ENCODE measurements at places on chromosomes 12 and 14.

DNA sequence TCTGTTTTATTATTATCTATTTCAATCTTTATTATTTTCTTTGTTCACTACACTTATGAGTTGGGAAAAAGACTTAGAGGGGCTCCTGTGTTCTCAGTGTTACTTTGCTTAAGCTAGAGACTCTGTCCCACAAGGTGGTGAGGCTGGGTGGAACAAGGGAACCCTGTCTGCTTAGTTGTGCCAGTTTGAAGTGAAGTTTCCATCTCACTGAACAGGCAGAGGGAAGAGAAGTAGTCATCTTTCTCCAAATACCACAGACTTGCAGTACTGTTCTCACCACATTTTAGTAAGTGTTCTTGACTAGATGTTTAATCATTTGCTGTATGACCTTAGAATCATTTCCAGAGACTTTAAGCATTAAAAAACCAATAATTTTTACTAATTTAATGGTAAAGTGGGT is 195.7 kb upstream of the NEDD1 start:
- no peak for DNase-seq

DNA sequence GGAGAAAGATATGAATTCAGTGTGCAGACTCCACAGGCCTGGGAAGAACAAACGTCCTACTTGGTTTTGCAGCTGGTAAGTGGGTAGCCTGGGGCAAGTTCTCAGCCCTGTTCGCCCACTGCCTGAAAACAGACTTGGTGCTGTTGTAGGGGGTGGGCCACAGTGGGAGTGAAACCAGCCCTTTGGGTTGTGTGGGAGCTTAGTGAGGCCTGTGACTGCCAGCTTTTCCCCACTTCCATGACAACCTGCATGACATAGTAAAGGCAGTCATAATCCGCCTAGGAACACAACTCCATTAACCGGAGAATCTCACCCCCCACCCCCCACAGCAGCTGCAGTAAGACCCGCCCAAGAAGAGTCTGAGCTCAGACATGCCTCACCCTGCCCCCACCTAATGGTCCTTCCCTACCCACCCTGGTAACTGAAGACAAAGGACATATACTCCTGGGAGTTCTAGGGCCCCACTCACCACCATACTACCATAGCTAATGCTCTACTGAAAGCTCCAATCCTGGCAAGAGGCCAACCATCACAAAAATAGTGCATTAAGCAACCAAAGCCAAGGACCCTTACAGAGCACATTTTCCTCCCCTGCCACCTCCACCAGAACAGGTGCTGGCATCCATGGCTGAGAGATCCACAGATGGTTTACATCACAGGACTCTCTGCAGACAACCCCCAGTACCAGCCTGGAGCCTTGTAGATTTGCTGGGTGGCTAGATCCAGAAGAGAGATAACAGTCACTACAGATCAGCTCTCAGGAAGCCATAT is 39.8 kb upstream of the LMNTD1 start:
- no peak for DNase-seq

GRCh38 chr14:83255727-83256090 is 1722.1 kb upstream of the SEL1L start:
- DNase-seq: no peak

- DNase-seq: no peak
Observed at GRCh38 chr14:50340963-50341362, 28.8 kb downstream of the DMAC2L start.

DNA sequence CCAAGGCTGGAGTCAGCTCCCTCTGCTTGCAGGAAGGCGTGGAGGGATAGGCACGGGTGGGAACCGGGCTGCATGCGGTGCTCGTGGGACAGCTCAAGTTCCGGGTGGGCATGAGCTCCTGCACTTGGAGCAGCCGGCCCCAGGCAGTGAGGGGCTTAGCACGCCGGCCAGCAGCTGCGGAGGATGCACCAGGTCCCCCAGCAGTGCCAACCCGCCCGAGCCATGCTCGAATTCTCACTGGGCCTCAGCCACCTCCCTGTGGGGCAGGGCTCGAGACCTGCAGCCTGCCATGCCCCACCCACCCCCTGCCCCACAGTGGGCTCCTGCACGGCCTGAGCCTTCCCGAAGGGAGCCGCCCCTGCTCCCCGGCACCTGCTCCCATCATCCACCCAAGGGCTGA is 1501.8 kb downstream of the AACS start:
- no peak for DNase-seq

- DNase-seq: no peak
Observed at GRCh38 chr12:122855928-122856831, 20.9 kb downstream of the HIP1R start.

- peak; percentile 78 for DNase-seq
Observed at GRCh38 chr12:93638095-93638494, 39.1 kb upstream of the CRADD start.

- DNase-seq: no peak
Observed at GRCh38 chr12:1907652-1908611, 10.5 kb downstream of the CACNA2D4 start.

DNA sequence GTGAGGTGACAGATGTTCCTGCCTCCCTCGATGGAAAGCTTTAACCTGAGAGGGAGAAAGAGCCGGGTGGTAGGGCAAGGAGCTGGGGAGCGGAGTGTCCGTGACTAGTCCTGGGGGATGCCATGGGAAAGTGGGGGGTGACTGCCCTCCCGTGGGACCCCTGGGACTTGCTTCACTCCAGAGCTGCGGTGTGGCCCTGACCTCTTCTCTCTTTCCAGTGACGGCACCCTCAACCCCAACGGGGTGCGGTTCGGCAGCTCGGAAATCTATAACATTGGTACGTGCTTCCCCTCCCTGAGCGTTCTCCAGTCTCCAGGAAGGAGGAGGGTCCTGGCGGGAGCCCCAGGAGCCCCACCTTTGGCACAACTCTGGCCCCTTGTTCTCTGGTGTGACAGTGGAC is 69.3 kb downstream of the AACS start:
- no peak for DNase-seq

GRCh38 chr12:63410197-63410596 is 258.1 kb downstream of the DPY19L2 start:
- no peak for DNase-seq

DNA sequence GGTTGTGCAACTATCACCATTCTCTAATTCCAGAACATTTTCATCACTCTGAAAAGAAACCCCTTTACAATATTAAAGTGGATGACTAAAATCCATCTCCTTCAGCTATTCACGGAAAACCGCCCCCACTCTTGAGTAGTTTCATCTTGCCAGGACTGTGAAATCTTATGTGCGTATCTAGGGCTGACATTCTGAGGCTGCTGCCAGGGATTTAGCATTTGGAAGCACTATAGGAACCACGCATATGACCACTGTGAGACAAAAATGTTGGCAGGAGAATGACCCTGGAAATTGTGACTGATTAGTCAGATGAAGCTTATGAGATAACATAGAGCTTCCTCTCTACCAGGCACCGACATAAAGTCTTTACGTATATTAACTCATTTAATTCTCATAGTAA is 305.2 kb upstream of the PDE3A start:
- no peak for DNase-seq

DNA sequence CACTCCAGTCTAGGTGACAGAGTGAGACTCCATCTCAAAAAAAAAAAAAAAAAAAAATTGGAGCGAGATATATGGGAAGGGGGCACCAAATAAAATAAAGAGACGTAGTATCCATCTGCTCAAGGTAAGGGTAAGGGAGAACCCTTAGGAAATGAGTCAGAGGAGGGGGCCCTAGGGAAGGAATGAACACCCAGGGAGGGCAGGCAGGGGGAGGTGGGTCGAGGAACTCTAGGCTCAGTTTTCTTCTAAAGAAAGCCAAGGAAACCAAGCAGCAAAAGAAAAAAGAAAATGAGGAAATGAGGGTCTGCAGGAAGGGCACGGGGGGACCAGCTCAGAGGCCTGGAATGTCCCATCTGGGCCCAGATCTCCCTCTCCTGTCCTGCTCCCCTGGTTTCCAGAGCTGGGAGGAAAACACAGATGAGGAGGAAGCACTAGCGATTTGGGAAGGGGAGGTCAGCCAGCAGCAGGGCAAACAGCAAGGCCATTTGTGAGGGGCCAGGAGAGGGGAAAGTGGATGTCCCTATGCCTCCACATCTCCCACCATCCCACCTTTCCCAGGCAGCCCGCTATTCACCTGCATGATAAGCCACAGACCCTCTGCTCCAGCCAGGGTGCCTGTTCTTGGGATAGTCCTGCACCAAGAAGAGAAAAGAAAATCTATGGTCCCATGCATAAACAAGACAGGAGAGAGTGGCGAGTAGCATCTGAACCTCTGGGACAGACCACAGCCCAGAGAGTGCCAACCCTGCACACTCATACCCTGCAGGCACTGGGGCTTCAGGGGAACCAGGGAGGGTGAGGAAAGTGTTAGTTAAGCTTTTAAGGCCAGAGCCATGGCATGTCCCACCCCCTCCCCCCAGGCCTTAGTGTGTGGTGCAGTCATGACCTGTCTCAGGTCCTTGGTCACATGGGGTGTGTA is 11.9 kb downstream of the SPRYD3 start:
- DNase-seq: no peak
